ENCODE measurements at places on chromosomes 5 and 9.
A peak's percentile ranks its signal among the peaks of the same experiment; 100 is the strongest.

GRCh38 chr9:98964201-98964600 is 20.5 kb downstream of the COL15A1 start:
- no peak for DNase-seq

GRCh38 chr5:7886849-7887475 is 18.0 kb downstream of the MTRR start:
- no peak for DNase-seq

- DNase-seq: no peak
These were observed 88.5 kb downstream of the TTLL11 start for GRCh38 chr9:122004589-122004988.

DNA sequence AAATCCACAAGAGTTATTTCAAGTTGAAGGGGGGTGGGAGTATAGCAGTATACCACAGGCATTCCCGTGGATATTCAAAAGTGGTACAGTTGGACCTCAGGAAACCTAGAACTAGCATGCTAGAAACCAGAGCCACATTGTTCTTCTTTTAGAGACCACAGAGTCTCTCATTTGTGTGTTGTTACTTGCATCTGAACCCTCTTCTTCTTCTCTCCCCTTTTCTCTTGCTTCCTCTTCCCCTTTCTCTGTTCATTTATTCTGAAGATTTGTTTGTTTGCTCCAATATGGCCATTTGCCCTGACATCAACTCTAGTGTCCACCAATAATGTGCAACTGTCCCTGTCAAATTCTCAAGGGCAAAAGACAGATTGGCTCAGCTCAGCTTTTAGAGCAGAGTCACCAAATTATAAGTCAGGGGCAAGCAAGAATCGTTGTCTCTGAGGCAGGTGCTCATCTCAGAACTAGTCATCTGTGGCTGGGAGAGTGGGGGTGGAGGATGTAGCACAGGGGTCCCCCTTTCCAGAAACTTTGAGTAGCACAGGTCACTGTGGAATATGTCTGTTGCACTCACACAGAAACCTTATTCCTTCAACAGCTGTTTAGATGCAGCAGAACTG is 321.1 kb downstream of the ARRDC3 start:
- no peak for DNase-seq

- no peak for DNase-seq
These were observed 144.2 kb downstream of the PCSK1 start for GRCh38 chr5:96288845-96289185.

DNA sequence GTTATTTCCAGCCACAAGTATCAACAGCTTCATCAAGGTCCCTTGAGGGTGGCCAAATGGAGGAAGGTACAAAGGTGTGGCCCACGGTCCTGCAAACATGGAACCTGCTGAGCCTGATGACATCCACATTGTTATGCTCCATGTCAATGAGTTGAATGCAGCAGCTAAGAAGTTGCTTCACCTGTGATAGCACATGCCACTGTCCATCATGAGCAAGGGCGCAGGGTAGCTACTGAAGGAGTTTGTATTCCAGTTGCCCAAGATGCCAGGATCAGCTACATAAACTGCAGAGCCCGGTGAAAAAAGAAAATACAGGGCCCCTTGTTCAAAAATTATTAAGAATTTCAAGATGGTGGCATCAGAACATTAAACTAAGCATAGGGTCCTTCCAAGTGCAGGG is 24.2 kb downstream of the LSM11 start:
- no peak for DNase-seq

GRCh38 chr5:85452322-85453025 is 1067.8 kb upstream of the EDIL3 start:
- no peak for DNase-seq

GRCh38 chr9:72280913-72281500 is 84.0 kb downstream of the ZFAND5 start:
- peak; percentile 74 for DNase-seq

DNA sequence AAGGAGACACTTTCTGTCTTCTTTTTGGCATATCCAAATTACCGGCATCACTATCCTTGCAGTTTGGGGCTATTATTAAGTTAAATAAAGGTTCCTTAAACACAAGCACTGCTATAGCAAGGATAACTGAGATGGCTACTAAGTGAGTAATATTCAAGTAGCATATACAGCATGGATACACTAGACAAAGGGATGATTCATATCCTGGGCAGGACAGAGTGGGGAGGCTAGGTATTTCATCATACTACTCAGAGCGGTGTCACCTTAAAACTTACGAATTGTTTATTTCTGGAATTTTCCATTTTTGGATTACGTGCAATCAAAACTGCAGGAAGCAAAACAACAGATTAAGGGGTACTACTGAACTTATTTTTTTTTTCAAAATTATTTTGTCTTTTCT is 54.1 kb downstream of the FER start:
- DNase-seq: no peak

DNA sequence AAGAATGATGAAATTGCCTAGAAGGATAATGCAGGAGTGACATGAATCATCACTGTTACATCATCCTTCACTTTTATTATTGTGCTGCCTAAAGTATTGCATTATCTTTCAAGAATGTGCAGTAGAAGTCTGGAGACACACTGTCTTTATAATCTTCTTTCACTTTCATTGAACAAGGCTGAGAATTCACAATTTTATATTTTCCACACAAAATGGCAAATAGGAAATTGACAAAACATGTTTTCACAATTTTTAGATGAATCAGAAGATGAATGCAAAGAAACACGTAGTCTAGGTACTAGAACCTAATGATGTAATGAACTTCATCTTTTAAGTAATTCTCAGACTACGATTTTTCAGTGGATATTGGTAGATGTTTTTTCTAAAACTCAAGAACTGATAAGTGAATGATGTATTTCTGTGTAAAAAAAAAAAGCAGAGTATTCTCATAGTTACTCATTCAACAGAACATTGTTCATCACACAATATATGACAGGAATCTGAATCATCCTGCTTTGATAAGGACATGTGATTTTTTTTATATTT is 131.5 kb upstream of the GRHPR start:
- no peak for DNase-seq

- DNase-seq: no peak
These were observed 146.0 kb upstream of the NMUR2 start for GRCh38 chr5:152551061-152551460.

- no peak for DNase-seq
These were observed 79.6 kb downstream of the PAPPA start for GRCh38 chr9:116233160-116233530.

- DNase-seq: no peak
These were observed 9.1 kb downstream of the UBAC1 start for GRCh38 chr9:135951889-135952663.

- DNase-seq: no peak
These were observed 39.3 kb downstream of the EPB41L4B start for GRCh38 chr9:109281518-109281917.

GRCh38 chr9:116541402-116541801 is 145.7 kb upstream of the TRIM32 start:
- DNase-seq: no peak

GRCh38 chr5:120432861-120433260 is 31.2 kb upstream of the PRR16 start:
- DNase-seq: no peak

- no peak for DNase-seq
These were observed 2245.5 kb upstream of the WWC1 start for GRCh38 chr5:166045961-166046360.
